ENCODE measurements at places on chromosomes 5 and 9.

GRCh38 chr9:108512426-108513173, 343.2 kb downstream of the ACTL7B start:
- no peak for DNase-seq

DNA sequence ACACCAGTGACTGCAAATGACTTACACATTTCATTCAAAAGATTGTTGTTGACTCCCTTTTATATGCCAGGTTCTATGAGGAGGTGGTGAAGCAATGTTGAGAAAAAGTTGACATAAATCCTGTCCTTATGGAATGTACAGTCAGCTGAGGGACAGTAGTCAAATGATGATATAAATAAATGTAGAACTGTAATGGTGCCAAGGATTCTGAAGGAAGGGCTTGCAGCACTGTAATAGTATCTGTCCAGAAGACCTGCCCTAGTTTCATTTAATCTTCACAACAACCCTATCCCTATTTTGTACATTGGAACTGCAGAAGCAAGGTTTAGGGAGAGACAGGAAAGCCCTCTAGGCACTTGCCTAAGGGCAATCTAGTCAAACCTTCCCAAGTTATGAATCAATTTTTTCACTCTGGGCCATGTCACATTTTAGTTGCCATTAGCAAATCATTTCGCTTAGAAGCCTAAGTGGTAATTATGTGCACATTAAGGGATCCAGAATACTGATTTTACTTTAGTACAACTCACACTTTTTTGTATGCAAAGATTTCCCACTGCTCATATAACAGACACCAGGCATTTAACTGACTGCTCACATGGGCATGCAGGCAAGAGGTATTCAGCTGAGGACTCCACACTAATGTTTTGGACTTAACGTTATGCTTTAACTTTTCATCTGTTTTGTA, 34.5 kb upstream of the LIFR start:
- no peak for DNase-seq

- DNase-seq, result no peak
Observed at GRCh38 chr5:115355095-115355494, 58.6 kb upstream of the CCDC112 start.

DNA sequence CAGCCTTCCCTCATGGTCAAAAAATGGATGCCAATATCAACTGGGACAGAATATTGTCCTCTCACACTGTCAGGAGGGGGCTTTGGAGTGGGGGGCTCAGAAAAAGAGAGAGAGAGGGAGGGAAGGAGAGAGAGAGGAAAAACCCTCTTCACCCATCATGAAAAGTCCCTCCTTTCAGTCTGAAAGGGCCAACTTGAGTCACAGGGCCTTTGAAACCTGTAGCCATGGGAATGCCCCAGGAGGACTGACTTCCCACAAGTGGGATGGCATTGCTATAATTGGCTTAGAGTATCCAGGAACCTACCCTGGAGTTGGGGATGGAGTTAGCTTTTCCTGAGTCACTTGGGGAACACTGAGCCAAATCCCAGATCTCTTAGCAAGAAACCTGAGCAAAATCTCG, 41.2 kb downstream of the DNAJC21 start:
- DNase-seq, result no peak

DNA sequence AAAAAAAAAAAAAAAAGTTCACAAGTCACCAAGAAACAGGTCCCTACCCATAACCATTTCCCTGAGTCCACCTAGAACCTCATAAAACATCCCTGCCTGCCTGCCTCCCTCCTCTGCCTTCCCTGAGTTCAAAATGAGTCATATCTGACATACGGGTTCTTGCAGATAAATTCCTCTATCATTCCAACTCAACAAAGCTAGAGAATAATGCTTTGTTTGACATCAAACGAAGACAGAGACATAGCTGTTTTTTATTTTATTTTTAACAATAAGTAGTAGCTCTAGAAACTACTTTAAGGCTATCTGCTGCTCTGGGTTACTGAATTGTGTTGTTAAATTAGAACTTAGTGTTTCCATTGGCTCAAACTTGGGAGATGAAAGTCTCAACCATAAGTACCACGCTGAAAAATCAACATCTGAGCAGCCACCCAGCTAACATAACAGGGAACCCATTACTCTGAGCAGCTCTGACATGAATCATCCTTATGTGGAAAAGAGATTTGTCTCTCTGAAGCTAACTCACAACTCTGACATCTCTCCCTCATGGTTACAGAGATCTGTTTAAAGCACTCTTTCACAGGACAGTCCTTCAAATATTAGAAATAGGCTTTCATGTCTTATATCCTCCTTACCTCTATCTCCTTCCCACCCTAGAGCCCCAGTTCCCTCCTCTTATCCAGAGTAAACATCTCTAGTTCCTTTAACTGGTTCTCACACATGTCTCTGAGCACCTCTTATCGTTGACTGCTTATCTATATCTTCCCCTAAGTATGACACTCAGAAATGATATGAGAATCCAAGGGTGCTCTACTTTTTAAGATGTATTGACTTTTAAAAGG, 12.1 kb downstream of the TMEM245 start:
- DNase-seq, result no peak

DNA sequence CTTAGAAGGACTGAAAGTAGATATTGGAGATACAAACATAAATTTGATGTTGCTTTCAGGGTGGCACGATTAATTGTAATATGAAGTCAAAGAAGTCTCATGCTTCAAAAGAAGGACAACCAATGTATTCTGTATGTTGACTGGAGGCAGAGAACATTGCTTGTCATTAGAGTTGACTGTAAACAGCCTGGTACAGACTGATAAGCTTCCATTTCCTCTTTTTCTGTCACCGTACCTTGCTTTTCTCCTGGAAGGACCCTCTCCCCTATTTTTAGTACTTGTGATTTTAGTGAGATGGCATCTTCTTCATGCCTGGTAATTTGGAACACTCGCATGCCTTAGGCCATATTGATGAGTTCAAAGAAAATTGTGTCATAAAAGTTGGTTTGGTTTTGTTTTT, 809.4 kb downstream of the PRELID2 start:
- DNase-seq, result no peak

DNA sequence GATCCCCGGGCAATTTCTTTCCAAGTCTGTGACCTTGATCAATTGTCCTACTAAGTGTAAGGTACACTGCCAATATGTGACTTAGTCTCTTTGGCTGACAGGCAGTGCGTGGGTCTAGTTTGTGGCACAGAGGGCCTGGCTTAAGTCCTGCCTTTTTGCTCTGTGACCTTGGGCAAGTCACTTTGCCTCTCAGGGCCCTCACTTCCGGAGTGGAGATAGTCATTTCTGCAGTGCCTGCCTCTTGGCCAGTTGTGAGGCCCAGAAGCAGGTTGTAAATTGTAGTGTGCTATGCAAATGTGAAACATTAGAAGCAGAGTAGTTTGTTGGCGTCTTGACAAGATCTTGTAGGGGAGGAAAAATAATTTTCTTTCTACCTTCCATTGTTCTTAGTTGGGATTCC, 39.0 kb downstream of the KIF4B start:
- DNase-seq, result no peak

GRCh38 chr9:22103685-22104575, 94.8 kb upstream of the CDKN2B start:
- DNase-seq, result no peak

- peak; percentile 71 for DNase-seq
Observed at GRCh38 chr5:8683496-8683895, 814.5 kb downstream of the MTRR start.

DNA sequence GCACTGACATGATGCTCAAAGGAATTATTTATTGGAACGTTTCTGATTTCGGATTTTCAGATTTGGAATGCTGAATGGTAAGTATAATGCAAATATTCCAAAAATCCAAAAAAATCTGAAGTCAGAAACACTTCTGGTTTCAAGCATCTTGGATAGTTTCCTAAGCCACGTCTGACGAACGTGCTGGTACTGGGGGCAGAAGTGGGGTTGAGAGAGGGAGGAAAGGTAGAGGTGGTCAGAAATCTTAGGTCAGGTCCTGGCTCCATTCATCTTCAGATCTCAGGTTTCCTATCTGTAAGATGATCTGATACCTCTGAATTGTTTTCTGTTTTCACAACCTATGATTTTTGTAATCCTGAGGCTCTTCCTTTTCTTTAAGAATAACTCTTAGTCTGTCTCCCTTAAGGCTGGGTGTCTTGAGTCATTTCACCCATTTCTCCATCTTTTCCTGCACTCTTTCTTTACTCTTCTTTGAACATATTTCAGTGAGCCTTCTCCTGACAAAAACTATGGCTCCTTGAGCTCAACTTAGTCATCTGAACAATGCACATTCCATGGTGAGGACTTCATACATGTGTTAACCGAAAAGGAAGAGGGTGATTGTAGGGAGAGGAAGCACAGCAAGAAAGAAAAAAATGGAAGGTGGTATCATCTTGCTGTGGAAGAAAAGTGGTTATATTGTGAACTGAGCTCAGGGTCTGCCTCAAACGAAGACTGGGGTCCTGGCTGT, 3.3 kb downstream of the SGCD start:
- no peak for DNase-seq

DNA sequence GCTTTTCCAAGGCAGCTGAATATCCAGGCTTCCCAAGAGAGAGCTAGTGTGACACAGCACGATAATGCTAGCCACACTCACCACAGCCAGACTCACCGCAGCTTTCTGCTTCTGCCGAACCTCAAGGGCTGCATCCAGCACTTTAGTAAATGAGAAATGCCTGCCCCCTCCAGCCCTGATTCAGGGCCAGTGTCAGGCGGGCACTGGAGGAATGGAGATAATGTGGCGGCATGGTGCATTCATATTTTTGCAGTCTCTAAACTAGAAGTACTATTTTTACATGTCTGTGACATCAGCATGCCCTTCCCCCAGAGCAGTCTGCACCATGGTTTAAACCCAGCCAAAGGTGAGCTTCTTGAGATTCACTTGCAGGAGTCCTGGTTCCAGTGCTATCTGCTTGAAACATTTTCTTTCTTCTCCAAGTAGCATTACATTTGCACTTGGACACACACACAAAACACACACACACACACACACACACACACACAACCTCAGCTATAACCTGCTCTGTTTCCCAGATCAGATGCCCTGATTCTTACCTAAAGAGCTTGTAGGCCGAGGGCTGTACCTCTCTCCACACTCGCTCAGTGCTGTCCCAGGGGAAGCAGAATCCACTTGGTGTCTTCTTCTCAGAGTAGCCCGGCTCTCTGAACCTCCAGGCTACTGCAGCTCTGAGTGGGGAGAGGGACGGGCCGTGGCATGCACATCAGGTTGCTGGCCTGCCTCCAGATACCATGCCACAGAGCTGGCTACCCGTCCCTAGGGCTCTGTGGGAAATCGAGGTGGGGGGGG, at the start of gene FGF1:
TSS of gene FGF1 (minus strand) at position 673 of the 792 bp plus-strand sequence. CDS start 71,963 bp downstream, outside the sequence.
- DNase-seq, result no peak

- no peak for DNase-seq
Observed at GRCh38 chr5:52809884-52810283, 22.2 kb downstream of the ITGA1 start.

DNA sequence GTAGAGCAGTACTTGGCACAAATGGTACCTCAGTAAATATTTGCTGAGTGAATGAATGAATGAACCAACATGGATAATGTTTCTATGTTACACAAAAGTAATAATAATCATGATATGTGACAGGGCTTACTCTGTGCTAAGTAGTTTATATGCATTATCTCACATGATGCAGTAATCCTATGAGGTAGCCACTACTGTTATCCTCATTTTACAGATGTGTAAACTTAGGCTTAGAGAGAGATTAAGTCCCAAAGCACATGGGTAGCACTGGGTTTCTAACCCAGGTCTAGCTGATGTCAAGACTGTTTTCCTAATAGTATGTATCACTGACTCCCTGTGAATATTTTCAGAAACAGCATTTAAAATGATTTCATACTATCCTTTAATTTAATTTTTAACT, 44.1 kb upstream of the VDAC1 start:
- no peak for DNase-seq

- DNase-seq, result no peak
Observed at GRCh38 chr5:54440456-54440893, 15.0 kb upstream of the HSPB3 start.

- DNase-seq, result no peak
Observed at GRCh38 chr5:93924628-93925027, 183.2 kb upstream of the POU5F2 start.

DNA sequence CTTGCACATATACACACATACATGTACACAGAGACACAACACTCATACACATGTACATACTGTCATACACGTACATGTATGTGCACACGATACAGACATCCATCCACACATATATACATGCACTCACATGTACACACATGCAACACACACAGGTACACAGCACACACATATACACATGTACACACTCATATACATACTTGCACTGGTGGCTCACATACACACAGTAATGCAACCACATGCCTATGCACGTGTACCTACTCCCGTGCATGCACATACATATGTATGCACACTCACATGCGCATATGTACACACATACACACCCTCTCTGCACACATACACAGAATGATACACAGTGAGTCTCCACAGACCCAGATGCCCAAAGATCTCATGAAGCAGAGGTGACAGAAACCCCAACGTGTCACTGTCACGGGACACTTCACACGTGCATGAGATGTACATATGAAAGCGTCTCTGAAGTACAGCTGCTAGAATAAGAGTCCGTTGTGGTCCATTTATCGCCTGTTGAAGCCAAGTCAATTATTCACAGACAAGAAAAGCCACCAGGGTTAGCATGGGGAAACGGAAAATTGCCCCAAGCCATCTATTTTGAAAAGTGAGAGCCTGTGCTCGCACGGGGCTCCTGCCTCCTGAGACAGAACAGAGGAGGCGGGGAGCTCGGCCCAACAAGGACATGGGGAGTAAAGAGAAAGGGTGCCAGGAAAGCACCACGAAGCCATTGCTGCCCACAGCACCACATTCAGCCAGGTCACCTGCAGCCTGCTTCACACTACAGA, 24.9 kb downstream of the LPCAT1 start:
- DNase-seq, result no peak

DNA sequence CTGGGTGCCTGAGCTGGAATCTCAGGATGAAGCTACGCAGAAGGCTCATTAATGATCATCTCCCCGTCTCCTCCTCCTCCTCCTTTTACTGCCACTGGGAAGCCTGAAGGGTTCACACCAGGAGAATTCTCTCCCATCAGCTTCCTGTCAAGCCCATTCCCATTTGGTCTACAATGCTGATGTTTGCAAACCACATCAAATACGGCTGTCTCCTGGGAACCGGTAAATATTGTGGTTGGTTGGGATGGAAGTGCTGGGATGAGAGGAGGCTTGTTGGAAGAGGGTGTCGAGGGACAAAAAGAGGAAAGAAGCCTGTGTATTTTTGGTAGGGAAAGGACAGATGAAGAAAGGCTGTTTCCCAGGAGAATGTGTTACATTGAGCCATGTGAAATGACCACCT, 13.2 kb upstream of the S1PR3 start:
- no peak for DNase-seq

- no peak for DNase-seq
Observed at GRCh38 chr9:120562861-120563443, 17.0 kb downstream of the CDK5RAP2 start.

- DNase-seq, result no peak
Observed at GRCh38 chr5:110588286-110588980, 138.0 kb downstream of the TMEM232 start.

Measured in NCI-H1092 treated with DMSO at 0.1 percent for 48 hours (cell line).